ENCODE measurements at places on chromosomes 3 and 15.
A peak's percentile ranks its signal among the peaks of the same experiment; 100 is the strongest.

DNA sequence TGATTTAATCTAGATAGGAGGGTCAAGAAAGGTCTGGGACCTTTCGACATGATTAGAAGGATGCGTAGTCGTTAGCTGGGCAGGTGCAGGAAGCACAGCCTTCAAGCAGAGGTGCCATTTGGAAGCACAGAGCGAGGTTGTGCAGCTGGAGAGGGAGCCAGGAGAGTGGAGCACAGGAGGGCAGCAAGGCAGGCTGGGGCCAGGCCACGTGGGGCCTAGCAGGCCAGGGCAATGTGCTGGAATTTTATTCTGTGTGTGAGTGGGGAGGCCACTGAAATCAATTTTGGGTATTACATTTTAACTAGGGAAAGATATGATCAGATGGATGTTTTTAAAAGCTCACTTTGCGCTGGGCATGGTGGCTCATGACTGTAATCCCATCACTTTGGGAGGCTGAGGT lies 297.0 kb upstream of the LRRFIP2 start:
- DNase-seq: no peak

DNA sequence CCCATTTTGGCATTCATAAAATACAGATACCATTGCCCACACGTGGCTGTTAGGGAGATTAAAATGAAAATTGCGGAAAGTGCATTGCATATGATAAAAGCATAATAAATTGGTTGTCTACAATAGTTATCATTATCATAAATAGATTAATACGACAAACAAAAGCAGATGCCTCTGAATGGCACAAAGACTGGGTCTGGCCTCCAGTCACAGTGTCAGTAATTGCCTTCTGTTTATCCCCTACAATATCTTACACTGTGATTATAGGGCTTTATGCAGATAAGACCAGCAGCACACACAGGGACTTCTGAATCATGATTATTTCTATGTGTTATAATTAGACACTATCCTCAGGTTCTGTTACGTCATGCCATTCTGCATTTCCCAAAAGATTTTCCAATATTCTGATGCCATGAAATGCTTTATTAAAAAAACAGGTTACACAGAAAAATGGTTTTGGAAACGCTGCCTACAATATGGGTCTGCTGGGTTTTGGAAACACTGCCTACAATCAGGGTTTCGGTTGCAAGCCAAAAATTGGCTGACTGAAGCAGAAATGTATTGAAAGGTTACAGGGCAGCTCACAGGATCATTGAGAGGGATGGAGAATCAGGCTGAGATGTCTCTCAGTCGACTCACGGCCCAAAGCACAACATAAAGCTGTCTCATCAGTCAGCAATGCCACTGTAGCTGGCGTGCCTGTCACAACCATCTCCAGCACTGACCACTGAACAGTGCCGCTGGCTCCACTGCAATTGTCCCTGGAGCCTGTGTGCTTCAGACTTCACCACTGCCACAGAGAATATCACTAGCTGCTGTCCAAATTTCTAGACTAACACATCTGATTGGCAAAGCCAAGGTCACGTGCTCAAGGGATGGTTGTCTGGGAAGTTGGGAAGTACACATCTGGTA lies 248.1 kb downstream of the ERC2 start:
- no peak for DNase-seq

DNA sequence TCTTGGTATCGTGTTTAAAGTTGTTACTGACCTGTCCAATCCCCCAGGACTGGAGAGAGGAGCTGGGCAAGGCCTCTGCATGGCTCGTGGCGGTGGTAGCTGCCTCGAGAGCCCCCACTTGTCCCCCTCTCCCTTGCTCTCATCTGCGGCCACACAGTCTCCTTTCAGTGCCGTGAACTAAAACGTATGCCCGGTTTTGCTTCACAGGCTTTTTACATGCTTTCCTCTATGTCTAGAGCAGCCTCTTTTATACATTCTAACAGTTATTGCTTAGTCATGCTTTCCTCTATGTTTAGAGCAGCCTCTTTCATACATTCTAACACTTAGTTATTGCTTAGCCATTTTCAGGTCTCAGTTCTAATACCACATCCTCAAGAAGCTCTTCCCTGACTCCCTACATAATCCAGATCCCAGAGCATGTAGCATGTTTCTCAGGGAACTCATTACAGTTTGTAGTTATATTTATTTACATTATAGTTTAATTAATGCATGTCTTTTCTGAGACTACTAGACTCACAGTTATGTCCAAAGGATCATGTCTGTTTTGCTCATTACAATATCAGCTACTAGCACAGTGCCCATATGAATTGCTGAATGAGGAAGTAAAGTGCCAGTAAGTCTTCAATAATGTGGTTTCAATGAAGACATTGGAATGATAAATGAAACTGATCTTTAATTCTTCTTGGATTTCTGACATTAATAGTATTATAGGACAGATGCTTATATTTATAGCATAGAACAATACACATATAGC lies 66.5 kb upstream of the TBL1XR1 start:
- DNase-seq: no peak

- DNase-seq: no peak
These were observed 5.2 kb downstream of the GLB1 start for GRCh38 chr3:33091746-33092145.

DNA sequence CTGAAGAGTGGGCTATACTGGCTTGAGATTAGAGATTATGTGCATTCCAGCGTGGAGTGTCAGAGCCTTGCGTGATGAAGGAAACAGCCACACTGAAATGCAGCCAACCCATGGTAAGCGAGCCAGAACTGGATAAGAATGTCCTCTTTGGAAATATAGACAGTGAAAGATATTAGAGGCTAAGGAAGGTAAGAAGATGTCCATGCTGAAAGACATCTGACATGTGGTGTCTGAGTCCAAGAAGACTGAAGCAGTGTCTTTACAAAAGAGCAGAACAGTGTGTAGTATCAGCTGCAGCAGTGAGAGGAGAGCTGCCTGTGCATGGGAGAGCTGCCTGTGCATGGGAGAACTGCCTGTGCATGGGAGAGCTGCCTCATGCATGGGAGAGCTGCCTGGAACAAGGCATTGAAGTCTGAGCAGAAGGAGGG lies 672.2 kb downstream of the DIPK2A start:
- DNase-seq: no peak

DNA sequence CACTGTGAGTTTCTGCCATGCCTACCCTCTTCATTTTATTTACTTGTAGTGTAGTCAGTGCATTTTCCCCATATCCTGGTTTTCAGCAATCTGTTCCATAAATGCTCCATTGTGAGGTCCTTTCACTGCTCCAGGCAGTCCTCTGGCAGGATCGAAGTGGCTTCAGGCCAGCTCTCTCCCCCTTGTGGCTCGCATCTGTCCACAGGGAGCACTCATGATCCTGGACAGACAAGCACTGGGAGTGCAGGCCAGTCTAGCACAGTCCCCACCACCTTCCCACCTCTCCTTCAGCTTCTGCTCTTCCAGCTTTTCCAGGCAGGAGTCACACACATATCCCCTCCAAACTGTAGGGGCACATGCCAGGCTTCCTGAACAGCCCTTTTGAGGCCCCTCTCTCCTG lies 173.6 kb downstream of the PPM1L start:
- no peak for DNase-seq

GRCh38 chr15:72285927-72286516 lies 13.7 kb upstream of the PARP6 start:
- peak; percentile 45 for DNase-seq

DNA sequence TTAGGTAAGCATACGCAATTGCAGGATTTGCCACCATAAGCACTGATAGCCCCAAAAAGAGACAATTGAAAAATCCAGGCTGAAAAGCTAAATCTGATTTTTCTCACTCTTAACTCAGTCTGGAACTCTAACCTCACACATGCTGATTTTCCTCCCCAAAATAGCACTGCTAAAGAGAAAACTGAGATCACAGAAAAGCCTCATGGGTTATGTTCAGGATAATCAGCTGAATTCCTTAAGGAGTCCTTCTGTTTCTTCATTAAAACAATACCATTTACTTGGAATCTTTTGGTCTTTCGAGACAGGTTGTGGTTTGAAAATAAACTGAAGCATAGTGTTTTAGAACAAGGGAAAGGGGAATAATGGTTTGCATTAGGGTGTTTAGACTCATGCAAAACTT lies 144.3 kb upstream of the LRRN1 start:
- DNase-seq: no peak

- DNase-seq: no peak
These were observed 122.3 kb upstream of the GPR149 start for GRCh38 chr3:154552338-154552737.

GRCh38 chr3:134315286-134316106 lies 58.8 kb downstream of the AMOTL2 start:
- DNase-seq: no peak

GRCh38 chr15:70375006-70375431 lies 277.3 kb upstream of the TLE3 start:
- no peak for DNase-seq

- no peak for DNase-seq
These were observed 66.0 kb downstream of the RBMS3 start for GRCh38 chr3:29346828-29347227.

- DNase-seq: no peak
These were observed 810 bp upstream of the THRB start for GRCh38 chr3:24495326-24495994.

- DNase-seq: no peak
These were observed 13.2 kb upstream of the TIPARP start for GRCh38 chr3:156661155-156661554.

DNA sequence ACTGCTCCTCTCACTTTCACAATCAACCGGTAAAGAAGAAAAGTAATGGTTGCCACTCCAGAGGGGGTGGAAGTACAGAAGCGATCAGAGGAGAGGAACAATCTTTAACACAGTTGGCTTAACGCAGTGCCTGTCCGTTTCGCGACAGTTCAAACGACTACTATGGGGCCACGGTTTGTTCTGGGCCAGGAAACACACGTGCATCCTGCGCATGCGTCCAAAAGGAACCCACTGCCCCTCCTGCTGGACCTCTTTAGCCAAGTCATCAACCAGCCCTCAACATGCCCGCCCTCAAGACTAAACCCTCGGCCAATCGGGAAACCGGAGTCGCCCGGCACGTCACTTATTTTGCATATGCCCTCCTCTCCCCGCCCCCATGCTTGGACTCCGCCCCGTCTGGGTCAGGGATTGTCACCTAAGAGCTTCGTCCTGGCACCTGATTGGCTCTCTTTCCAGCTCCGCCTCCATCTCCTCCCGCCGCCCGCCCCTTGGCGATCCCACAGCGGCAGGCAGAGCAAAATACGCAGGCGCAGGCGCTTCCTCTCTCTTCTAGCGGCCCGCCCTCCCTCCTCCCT lies 345 bp upstream of the CDV3 start:
- peak; percentile 100 for DNase-seq

DNA sequence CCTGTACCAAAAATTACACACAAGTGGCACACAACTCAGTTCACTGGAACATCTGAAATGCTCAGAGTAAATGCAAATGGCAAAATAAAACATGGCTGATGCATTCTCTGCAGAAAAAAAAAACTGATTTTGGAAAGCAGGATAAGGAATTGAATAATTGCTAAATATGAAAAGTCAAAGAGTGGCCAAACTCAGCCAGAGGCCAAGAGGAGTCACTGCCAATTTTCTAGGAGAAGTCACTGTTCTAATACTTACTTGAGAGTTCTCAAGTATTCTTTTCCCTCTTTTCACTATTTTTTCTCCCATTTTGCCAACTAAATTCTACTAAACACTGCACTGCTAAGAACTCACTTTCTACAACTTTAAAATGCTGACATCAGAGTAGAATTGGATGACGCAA lies 1018.6 kb downstream of the TUSC7 start:
- no peak for DNase-seq

GRCh38 chr15:82843566-82843965 lies 34.1 kb downstream of the WHAMM start:
- DNase-seq: no peak

DNA sequence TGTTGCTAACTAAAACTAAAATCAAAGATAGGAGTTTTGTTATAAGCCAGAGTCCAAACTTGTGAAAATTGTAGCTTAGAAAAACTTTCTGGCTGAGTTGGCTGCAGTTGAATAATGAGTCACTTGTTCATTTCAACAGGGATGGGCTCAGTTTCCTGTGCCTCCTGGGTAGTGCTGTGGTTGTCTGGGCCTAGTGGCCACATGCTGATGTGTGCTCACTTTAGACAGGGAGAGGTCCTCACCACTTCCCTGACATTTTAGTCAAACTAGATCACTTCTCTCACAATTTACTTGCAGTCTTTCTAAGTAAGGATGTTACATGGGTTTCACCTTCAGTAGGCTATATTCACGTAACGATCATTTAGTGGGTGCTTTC lies 6.3 kb upstream of the UBE2Q2 start:
- peak; percentile 64 for DNase-seq

GRCh38 chr3:197590313-197590962 lies 34.7 kb upstream of the BDH1 start:
- DNase-seq: no peak

- DNase-seq: no peak
These were observed 68.6 kb downstream of the KAT2B start for GRCh38 chr3:20108869-20109268.

- no peak for DNase-seq
These were observed 10.9 kb downstream of the DNAH1 start for GRCh38 chr3:52326976-52327375.

DNA sequence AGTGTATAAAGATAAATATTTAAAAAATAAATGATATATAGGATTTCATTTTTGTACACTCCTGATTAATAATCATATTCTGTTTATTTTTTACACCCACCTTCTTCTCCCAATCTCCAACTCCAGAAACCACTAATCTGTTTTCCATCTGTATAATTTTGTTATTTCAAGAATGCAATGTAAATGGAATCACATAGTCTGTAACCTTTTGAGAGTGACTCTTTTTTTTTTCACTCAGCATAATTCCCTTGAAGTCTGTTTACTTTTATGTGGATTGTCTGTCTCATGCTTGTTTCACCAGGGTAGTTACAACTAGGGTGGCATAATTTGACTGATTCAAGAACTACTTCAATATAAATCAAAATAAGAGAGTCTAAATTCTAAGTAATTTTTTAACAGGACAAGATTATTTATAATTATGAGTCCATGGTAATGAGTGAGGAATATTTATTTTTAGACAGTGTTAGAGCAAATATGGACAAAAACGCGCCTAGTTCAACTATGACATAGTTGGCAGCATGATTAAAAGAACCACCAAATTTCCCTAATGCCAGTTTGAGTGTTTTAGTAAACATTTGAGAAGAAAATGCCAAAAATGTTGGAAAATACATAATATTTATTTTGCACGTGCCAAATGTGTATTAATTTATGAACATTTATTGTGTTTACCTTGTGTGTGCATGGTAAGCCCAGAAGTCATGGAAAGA lies 19.4 kb upstream of the MFSD1 start:
- DNase-seq: no peak

DNA sequence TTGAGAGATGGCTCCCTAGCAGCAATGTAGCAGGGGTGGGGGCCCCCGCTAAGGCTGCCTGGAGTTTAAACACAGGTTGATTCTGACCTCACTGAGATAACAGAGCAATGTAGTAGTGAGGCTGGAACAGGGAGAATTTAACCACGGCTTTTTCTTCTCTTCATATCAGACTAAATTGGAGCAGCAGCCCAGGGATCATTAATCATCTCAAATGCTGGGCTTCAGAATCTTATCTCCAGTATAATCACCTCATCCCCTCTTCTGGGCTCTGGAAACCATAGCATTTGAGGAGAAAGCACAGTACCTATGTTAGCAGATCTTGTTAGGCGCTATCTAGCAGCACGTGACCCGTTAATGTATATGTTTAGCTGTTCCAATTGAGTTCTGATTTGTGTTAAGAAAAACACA lies 25.4 kb upstream of the DET1 start:
- DNase-seq: no peak

- DNase-seq: peak; percentile 70
These were observed 212.5 kb downstream of the OSBPL10 start for GRCh38 chr3:31768479-31769125.

GRCh38 chr15:69557020-69557706 lies 104.5 kb downstream of the RPLP1 start:
- no peak for DNase-seq

GRCh38 chr3:71584394-71585011 lies 975 bp upstream of the FOXP1 start:
- peak; percentile 53 for DNase-seq

Data from activated CD4-positive, alpha-beta T cell treated with anti-CD3 and anti-CD28 coated beads, Interleukin-2, amount 10 ng/mL, durations not matched to agents 7 days and 5 days (primary cell).